ENCODE measurements at places on chromosomes 12 and 14.

DNA sequence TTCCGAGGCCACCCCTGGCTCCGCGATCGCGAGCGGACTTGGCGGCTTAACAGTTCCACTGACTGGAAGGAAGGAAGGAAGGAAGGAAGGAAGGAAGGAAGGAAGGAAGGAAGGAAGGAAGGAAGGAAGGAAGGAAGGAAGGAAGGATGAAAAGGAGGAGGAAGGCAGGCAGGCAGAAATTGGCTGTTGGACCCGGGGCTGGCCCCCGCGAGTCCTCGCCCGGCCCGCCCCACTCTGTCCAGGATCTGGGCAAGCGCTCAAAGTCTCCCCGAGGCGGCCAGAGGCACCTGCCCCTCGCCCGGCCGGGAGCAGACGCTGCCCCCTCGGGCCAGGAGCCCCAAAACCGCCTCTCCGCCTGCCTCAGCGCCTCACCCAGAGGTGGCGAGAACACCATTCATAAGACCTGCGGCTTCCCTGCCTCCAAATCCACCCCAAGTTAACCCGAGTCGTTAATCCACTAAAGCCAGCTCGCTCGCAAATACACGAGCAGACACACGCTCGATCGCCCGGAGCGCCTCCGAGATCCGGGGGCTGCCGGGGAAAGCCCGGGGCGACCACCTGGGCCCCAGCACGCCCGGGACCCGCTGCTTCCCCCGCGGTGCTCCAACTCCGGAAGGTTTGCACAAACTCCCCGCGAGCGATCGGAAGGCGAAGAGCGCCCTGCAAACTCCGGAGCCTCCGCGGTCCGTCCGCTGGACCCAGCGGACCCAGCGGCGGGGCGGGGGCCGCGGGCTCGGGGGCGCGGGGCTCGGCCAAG is 844 bp downstream of the DPF3 start:
- peaks cover 35% of the 10 kb centered on the region for H3K27me3 ChIP-seq
- peak overlapping the region; percentile 85 for H3K27ac ChIP-seq

- H3K27ac ChIP-seq, result no peak overlapping the region
- H3K4me3 ChIP-seq, result no peak overlapping the region
- peaks cover 48% of the 10 kb centered on the region for H3K36me3 ChIP-seq
- ATAC-seq, result no peak
- H3K4me1 ChIP-seq, result peaks cover 6% of the 10 kb centered on the region
These were observed 30.9 kb downstream of the NT5DC3 start for GRCh38 chr12:103810111-103810510.

DNA sequence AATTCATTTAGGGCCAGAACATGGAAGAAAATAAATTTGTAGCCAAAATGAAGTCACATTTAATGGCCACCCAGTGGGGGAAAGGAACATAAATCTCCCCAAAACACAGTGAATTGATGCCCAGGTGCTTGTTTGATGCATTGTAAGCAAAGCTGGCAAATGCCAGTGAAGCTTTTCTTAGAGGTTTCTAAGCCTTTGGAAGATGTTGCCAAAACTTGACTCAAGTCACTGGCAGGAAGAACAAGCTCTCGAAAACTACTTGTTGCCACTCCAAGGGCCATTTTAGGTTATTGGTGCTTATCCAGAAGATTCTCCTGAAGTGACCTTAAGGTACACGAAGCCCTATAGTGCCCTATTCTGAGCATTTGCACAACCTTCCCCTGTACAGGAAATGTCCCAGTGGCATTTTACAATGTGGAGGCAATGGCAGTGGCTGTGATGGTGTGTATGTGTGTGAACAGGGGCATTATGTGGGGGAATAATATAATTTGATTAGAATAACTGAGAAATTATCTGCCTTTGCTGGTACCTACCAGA is 89.5 kb upstream of the NOVA1 start:
- no peaks in the 10 kb centered on the region for H3K27me3 ChIP-seq
- no peak overlapping the region for H3K4me3 ChIP-seq
- no peaks in the 10 kb centered on the region for H3K36me3 ChIP-seq
- H3K27ac ChIP-seq, result no peak overlapping the region

GRCh38 chr14:90675399-90675798 is 140.8 kb downstream of the TTC7B start:
- H3K4me1 ChIP-seq, result peaks cover 12% of the 10 kb centered on the region
- ATAC-seq, result peak; percentile 42
- no peaks in the 10 kb centered on the region for H3K36me3 ChIP-seq
- no peaks in the 10 kb centered on the region for H3K27me3 ChIP-seq

- ATAC-seq, result no peak
- no peak overlapping the region for H3K27ac ChIP-seq
- H3K4me3 ChIP-seq, result no peak overlapping the region
- H3K4me1 ChIP-seq, result no peaks in the 10 kb centered on the region
- H3K27me3 ChIP-seq, result no peaks in the 10 kb centered on the region
These were observed 861.1 kb downstream of the FLRT2 start for GRCh38 chr14:86391085-86391484.

GRCh38 chr14:52244328-52244727 is 23.2 kb upstream of the PTGDR start:
- H3K27ac ChIP-seq, result no peak overlapping the region
- H3K27me3 ChIP-seq, result no peaks in the 10 kb centered on the region
- no peak overlapping the region for H3K4me3 ChIP-seq
- peaks cover 28% of the 10 kb centered on the region for H3K4me1 ChIP-seq
- no peaks in the 10 kb centered on the region for H3K36me3 ChIP-seq
- ATAC-seq, result no peak

- no peaks in the 10 kb centered on the region for H3K4me1 ChIP-seq
- H3K36me3 ChIP-seq, result no peaks in the 10 kb centered on the region
- H3K27ac ChIP-seq, result no peak overlapping the region
- peaks cover 5% of the 10 kb centered on the region for H3K27me3 ChIP-seq
These were observed 167.2 kb upstream of the FRMD6 start for GRCh38 chr14:51484485-51484884.

GRCh38 chr14:63642229-63642611 is 549 bp upstream of the WDR89 start:
- peak overlapping the region; percentile 82 for H3K4me3 ChIP-seq
- peaks cover 32% of the 10 kb centered on the region for H3K36me3 ChIP-seq
- no peaks in the 10 kb centered on the region for H3K27me3 ChIP-seq
- H3K4me1 ChIP-seq, result peaks cover 6% of the 10 kb centered on the region

DNA sequence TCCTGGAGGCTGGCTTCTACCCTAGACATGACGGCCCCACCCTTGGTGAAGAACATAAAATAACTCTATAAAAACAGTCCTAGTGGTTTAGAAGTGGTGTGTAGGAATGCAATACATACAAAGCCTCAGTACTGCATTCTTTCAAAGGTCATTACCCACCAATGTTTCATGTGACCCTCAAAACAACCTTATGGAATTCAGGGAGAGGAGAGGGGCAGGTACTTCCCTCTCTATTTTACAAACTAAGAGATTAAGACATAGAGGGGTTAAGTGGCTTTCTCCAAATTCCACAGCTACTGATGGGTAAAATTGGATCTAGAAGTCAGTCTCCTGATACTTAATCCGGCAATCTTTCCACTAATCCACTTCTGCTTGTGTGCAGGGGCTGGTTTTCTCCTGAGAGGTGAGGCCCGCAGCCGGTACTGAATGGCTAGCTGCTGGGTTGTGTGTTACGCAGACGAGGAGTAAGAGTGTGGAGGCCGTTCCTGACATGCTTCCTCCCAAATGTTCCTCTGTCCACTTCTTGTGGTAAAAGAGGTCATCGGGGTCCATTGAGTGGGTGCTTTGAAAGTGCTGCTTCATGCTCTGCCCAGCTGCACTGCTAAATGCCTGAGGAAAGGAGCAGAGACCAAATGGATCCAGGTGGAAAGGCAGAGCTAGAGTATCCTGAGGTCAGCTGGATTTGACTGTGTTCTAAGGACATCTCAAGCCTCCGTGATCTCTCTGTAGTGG is 16.2 kb downstream of the SLC7A8 start:
- peaks cover 4% of the 10 kb centered on the region for H3K4me1 ChIP-seq
- H3K4me3 ChIP-seq, result no peak overlapping the region
- H3K27me3 ChIP-seq, result no peaks in the 10 kb centered on the region
- no peak for ATAC-seq

- H3K4me3 ChIP-seq, result peak overlapping the region; percentile 100
- H3K27ac ChIP-seq, result peak overlapping the region; percentile 100
- peaks cover 17% of the 10 kb centered on the region for H3K4me1 ChIP-seq
These were observed 602 bp downstream of the CHFR start for GRCh38 chr12:132886529-132887477.

DNA sequence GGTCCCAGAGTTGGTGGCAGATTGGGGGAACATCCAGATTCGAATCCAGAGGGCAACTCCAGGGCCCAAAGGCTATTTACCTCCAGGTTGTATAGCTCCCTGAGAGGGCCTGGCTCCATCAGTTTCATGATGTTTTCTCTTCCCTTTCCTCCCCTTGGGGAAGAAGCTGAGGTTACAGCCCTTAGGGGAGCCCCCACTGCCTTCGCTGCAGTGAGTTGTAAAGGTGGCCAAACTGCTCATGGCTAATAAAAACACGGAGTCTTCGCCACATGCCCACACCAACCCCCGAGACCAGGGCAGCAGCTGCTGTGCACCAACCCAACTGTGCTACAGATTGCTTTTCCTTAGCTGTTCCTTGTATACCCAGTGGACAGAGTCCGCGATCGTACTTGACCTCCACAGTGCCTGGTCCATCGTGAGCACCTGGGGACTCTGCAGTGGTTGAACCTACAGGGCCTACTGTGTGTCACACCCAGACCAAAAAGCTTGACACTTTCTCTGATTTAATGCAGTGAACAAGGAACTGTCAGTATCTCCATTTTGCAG is 20.9 kb downstream of the GALNT16 start:
- H3K4me1 ChIP-seq, result no peaks in the 10 kb centered on the region
- no peak for ATAC-seq
- peaks cover 4% of the 10 kb centered on the region for H3K27me3 ChIP-seq
- H3K36me3 ChIP-seq, result no peaks in the 10 kb centered on the region
- H3K4me3 ChIP-seq, result no peak overlapping the region

DNA sequence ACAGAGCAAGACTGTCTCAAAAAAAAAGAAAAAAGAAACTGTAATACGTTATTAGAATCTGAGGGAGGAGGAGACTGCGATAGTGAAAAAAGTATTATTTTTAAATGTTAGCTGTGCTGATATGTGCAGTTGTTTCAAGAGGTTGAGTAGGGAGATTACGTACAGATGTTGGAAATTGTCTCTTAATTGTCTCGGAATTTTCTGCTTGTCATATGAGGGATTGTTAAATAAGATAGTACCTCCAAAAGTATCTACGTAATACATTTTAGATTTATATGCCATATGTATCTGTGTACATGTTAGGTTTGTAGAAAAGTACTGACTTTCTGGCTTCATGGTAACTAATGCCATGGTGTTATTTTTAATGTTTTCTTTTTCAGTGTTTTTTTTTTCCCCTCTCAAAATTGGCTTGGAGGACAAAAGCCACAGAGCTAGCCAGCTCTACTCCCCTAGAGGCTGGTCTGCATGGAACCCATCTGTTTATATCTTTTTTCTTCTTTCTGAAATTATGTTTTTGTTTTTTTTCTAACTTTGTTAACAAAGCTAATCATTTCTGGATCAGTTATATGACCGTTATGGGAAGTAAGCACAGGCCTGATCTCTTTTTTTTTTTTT is 3.4 kb downstream of the RIMKLB start:
- ATAC-seq, result no peak
- H3K36me3 ChIP-seq, result no peaks in the 10 kb centered on the region
- H3K27me3 ChIP-seq, result peaks cover 3% of the 10 kb centered on the region
- no peak overlapping the region for H3K4me3 ChIP-seq

DNA sequence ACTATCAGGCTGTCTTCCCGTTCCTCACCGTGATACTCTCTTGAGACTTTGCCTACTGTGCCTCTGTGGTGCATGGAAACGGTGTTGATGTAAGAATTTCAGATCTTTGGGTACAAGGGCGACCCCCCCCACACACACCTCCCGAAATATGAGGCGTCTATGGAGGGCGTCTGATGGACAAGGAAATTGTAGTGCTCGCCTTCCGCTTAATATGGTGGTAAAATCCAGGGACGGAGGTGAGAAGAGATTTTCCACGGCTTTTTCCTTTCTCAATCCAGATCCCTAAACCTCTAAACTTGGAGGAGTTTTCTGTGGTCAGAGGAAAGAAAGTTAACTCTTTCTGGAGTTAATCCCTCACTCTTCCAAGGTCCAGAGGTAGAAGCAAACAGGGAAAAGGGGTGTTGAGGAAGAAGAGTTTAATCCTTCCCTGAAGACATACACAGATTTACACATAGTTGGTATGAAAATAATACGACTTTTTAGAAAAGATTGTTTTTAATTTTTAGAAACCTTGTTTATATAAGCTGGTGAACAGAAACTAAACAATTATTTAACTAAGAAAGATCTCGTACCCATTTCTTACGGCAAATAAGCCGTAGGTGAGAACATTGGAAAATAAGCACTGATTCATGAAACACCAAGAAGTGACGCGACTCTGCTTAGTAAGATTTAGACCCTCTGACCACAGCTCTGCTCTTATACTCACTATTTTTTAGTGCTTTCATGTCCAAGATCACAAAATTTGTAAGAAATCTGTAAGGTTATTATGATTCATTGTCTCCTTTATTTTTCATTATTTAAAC is 23.1 kb upstream of the RNASE12 start:
- H3K27me3 ChIP-seq, result no peaks in the 10 kb centered on the region
- no peaks in the 10 kb centered on the region for H3K36me3 ChIP-seq
- no peak overlapping the region for H3K27ac ChIP-seq
- no peak overlapping the region for H3K4me3 ChIP-seq
- peaks cover 13% of the 10 kb centered on the region for H3K4me1 ChIP-seq
- ATAC-seq, result peak; percentile 33

- H3K4me3 ChIP-seq, result no peak overlapping the region
- H3K4me1 ChIP-seq, result no peaks in the 10 kb centered on the region
- no peak for ATAC-seq
- no peak overlapping the region for H3K27ac ChIP-seq
These were observed 1554.5 kb upstream of the FLRT2 start for GRCh38 chr14:83975435-83975834.

GRCh38 chr12:46364777-46365580 is 7.6 kb downstream of the SLC38A2 start:
- no peaks in the 10 kb centered on the region for H3K27me3 ChIP-seq
- H3K4me1 ChIP-seq, result peaks cover 42% of the 10 kb centered on the region
- ATAC-seq, result no peak
- no peak overlapping the region for H3K27ac ChIP-seq

- H3K27ac ChIP-seq, result no peak overlapping the region
- H3K27me3 ChIP-seq, result no peaks in the 10 kb centered on the region
- no peak overlapping the region for H3K4me3 ChIP-seq
- peaks cover 27% of the 10 kb centered on the region for H3K4me1 ChIP-seq
- no peak for ATAC-seq
These were observed 15.0 kb downstream of the CEP128 start for GRCh38 chr14:80926397-80927082.

GRCh38 chr12:125038976-125039625 is 26.1 kb upstream of the AACS start:
- no peaks in the 10 kb centered on the region for H3K27me3 ChIP-seq
- H3K27ac ChIP-seq, result no peak overlapping the region
- H3K4me3 ChIP-seq, result no peak overlapping the region
- H3K4me1 ChIP-seq, result no peaks in the 10 kb centered on the region
